ENCODE measurements at places on chromosomes 3 and 15.

DNA sequence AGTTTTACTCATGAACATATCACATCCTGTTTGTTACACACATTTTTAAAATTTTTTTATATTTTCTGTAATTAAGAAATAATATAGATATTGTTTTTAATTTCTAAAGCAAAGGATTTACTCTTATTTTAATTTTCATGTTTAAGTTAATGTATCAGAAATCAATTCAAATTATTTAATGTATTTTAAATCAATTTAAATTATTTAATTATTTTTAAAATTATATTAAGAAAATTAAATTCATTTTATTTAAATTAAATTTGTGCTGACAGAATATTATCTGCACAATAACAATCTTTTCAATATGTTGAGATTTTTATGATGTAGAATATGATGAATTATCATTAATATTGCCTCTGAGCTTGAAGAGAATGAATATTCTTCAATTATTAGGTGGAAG, 681.2 kb upstream of the ALCAM start:
- DNase-seq: no peak

DNA sequence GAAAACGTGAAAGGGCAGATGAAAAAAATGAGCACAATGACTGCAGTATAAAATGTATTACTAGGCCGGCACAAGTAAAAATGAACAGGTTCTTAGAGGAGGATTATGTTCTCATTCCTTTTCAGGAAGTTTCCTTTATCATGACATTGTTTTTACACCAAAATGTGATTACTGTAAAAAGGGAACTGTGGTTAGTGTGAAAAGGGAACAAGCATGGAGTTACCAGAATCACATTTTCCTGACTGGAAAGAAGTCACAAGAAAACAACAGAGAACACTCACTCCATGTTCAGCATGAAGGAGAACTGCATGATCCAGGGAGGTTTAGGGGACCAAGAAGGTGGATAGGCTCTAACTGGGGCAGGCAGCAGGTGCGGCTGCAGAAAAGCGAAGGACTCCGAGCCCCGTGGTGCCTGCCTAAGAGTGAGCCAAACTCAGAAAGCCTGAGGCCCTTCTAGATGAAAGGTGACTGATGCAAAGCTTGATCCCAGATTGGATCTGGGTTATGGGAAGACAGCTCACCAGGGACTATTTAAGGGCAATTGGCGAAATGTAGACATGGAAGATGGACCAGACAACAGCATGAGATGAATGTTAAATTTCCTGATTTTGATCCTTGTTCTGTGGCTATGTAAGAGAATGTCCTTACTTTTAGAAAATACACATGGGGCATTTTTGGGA, 77.3 kb downstream of the CCR1 start:
- no peak for DNase-seq

- no peak for DNase-seq
Observed at GRCh38 chr3:74267588-74268184, 346.8 kb downstream of the CNTN3 start.

DNA sequence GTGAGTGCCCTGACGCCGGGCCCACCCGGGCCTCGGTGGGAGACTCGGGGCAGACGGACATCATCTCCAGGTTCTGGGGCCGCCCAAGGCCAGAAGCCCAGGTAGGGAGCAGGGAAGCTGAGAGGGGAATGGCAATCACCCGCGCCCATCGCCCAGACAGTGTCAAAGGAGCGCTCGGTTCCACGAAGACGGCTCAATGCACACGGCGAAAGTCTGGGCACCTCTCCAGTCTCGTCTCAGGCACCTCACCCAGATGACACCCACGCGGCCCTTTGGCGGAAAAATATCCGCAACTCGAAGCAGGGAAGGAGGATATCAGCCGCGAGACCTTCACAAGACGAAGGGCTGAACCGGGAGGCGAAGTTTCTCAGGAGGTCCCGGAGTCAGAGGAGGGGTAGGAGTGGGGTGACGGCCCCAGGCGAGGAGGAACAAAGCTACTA, 916 bp downstream of the IL17RD start:
- DNase-seq: no peak

GRCh38 chr3:146554151-146554760, 9.8 kb upstream of the PLSCR1 start:
- DNase-seq: no peak

DNA sequence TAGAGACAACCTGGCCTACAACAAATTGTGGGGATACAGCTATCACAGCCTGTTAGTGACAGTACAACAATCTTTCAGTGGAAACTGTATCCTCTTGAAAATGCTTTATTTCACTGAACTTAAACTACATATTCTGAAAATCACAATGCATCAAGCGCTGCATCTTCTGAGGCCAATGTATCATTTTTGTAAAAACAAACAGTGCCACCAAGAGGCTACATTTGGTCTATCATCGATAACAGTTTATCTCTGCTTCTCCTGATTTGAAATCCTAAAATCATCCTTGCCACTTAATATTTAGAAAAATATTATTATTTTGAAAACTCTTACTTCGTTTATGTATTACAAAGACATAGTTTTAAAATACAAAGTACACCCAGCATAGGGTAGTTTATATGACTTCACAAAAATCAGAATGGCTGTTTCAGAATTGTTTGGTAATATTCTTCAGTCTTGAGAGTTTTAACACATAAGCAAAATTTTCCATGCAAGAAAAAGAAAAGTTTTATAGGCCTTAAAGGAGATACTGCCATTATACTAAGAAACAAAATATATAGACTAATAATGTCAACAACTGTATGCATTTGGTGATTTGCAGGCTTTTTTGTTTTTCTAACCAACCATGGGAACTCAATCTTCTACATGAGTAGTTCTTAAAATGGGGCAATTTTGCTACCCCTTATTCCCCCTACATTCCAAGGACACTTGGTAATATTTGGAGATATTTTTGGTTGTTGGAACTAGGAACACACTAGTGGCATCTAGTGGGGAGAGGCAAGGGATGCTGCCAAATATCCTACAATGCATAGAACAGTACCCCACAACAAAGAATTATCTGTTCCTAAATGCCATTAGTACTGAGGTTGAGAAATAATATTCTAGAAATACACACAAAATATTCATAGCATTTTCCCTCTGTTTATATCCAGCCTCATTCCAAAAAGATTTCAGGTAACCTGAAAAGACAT, 42.3 kb downstream of the WDR72 start:
- no peak for DNase-seq

Data from stimulated activated CD8-positive, alpha-beta memory T cell treated with anti-CD3 and anti-CD28 coated beads, Interleukin-4, amount 100 ng/mL, for 1 hour (primary cell).